Central memory CD8-positive, alpha-beta T cell (primary cell): ENCODE measurements at places on chromosomes 1 and 21.

GRCh38 chr1:162951553-162952315 is 90.8 kb upstream of the CCDC190 start:
- DNase-seq: no peak

DNA sequence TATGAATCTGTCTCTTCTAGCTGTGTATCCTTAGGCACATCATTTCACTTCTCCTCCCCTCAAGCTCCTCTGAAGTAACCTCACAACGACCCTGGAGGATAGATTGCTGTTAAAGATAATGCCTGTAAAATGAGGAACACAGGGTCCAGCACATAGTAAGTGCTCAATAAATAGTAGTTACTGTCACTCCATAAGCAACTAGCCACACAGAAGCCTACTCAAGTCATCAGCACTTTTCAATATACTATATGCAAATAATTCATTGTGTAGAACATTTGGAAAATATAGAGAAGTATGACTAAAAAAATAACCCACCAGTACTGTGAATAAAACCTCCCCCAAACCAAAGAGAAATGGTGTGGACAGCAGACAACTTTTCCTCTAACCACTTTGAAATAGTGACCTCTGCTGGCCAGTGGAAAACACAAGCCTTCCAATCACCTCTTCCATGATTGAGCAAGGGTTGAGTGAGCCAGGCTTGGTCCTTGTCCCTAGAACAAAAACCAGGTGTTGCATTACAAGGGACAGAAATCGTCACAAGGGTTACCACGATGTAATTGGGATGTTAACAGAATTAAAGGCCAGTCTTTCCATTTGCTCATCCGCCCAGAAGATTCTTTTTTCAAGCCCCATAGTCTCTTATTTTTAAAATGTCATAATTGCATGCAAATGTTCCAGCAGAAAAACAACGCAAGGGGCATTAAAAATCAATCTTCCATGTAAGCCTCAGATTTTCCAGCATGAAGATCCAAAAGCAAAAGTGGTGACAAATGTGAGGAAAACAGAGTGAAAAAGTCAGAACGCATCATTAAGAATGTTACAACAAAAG is 15.7 kb upstream of the GLIS1 start:
- no peak for DNase-seq

DNA sequence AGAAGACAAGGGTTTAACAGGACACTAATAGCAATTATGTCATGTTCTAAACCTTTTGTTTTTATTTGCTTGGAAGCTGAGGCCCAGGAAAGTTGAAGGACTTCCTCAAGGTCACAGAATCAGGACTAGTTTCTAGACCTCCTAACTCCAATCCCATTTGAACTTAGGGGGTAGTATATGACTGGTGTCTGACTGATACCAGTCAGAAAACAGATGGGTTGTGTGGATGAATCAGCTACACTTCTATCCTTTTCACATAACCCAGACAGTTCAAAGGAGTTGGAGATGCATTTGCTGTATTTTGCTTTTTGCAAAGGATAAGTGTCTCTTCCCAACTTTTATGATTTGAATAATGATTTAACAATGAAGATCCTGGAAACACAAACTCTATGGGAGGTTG is 322.5 kb downstream of the HLX start:
- DNase-seq: no peak

DNA sequence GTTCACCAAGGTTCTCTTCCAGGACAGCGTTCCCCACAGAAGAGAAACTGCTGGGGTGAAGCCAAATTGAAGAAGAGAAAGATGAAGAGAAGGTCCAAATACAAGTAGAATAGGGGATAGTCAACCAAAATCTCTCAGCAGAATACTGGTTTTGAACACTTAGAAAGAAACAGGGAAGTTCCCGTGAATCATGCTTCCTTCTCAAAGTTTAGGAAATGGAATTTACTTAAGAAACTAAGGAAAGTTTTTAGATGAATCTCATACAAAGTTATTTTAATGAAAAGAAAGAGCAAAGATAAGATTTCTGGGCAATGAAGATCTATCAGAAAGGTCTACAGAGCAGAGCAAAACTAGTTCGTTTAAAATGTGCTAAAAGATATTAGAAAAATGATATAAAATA is 43.3 kb downstream of the EXO1 start:
- no peak for DNase-seq

DNA sequence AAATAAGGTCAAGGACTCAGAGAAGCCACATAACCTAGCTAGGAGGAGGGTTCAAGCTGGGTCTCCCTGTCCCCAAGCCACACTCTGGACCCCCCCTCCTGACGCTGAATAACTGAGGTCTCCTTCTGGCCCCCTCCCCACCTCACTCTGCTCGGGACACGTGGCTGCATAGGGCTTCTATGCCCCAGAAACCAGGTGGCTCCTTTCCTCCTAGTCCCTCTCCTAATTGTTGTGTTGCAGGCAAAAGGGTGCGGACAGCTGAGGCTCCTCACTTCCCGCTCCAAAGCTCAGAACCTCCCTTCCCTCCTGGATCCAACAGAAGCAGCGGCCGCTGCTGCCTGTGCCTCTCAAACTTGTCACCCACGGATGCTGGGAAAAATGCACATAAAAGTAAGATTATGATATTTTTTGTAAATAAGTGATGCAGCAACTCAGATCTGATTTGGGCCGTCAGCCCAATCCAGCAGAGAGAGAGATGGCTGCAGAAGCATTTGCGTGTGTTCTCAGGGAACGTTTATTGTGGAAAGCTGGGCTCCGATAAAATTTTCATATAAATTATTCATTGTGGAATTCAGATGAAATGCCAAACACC is 40.8 kb upstream of the C1orf174 start:
- no peak for DNase-seq

GRCh38 chr1:61227857-61228550 is 145.6 kb downstream of the NFIA start:
- DNase-seq: no peak

GRCh38 chr1:94925561-94926125 is 1.3 kb downstream of the CNN3 start:
- DNase-seq: no peak

DNA sequence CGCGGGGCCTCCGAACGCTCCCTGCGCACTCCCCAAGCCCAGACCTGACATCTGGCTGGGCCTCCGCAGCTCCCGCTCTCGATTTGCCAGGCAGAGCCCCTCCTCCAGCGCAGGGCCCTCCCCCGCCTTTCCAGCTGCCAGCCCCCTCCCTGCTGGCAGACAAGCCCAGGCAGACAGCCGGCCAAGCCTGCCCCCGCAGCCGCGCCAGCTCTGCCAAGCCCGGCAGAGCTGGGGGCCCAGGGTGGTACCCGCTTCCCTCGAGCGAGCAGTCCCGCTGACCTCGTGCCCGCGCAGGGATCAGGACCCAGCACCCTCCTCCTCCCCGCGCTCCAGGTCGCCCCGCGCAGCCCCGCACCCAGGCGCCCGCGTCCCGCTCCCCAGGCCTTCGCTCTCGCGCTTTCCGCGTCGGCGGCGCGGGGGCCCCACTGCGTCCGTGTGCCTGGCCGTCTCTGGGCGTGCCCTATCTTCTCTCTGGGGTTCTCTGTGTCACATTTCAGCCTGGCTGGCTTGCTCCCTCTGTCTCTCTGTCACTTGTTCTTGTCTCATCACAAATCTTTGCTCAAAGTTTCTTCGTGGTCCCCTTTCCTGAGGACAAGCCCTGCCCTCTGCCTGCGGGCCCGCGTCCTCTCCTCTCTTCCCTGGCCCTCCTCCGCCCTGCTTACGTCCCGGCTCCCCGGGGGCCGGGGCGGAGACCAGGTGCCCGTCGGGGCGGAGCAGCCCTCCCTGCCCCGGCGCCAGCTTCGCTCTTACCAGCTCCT is 580 bp downstream of the INKA2 start:
- DNase-seq: no peak

- DNase-seq: no peak
These were observed 221.8 kb downstream of the CENPF start for GRCh38 chr1:214824763-214825162.

DNA sequence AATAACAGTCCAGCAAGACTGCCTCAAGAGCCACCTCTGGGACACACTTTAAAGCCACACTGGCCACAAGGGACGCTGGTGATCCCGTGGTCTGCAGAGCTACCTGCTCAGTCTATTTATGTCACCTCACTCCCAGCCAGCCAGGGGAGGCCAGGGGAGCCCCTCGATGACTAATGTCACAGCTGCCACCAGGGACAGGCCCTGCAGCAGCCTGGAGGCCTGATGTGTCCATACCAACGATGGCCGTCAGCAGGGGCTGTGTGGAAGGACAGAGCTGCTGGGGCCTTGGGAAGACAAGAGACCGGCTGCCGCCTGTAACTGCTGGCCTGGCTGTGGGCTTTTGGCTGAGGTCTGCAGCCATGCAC is 71.0 kb downstream of the SIK1 start:
- DNase-seq: no peak

DNA sequence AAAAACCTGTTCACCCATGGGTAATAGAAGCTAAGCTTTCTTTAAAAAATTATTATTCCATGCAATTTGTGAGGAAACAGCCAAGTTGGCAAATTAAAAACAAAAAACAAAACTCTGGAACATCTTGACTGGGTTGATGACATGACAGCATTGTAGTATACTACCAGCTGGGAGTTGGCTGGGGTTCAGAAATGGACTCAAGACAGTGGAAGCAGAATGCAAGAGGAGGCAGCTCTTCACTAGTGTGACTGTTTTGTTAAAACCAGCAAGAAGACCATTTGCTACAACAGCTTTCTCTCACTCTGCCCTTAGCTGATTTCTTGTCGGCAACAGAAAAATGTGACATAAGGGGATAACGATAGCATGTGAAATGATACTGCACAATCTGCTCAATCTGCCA is 1298.9 kb upstream of the ADGRL4 start:
- no peak for DNase-seq

DNA sequence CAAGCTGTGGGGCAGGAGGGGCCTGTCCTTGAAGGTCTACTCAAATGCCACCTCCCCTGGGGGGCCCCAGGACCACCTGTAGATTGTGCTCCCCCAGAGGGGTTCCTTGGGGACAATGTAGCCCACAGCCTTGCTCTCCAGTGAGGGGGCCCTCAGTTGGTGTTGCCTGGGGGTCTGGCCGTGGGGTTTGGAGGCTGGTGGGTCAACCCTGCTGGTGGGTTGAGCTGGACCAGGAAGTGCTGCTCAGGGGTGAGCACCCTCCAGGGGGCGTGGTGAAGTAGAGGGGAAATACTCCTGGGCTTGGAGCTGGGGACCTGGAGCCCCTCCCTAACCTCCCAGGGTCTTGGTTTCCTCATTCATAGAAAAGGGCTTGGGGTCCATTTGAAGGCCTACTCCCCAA is 143.6 kb upstream of the WNT4 start:
- no peak for DNase-seq

GRCh38 chr1:58447886-58448285 is 98.6 kb downstream of the OMA1 start:
- DNase-seq: no peak

GRCh38 chr1:22920734-22921451 is 51.8 kb downstream of the LACTBL1 start:
- DNase-seq: no peak

DNA sequence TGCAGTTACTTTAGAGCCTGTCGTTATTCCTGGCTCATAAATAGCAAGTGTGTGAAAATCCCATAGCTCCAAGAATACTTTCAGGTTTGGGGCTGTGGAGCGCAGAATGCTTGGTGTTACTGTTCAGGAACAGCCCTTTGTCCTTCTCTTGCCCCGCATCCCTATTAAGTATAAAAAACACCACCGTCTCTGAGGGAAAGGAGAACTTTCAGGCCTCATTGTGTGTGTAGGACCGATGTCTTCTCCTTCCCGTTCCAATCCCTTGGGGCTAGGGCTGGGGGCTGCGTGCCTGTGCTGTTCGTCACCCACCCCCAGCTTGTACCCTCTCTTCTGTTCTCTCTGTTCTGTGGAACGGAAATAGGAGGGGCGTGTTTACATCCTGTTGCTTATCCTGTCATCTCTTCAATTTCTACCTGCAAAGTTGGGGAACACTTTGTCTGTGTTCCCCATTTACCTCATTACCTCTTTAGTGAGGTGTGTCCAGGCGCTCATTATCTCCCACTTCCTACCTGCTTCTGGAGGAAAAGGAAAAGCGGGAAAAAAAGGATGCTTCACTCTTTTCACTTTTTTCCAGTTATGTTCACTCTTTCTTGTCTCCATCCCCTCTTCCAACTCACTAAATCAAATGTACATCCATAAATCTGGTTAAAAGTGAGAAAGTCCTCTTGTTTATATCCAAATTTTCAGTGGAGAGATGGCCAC is 788 bp upstream of the TXNIP start:
- DNase-seq: no peak

DNA sequence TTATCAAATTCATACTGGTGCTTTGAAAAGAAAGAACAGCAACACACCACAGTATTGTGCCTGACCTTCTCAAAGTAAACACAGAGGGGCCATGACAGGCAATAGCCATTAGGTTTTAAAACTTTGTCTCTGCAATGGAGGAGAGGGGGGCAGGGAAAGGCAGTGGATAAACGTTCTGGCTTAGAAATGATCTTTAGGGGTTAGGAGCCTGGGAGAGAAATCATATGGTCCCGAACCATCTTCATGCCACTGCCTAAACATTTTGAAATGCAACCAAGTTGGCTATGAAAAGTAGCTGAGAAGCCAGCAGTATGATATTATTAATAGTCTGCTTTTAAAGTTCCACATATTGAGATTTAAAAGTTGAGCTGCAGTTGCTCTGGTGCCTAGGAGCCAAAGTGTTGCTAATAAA is 39.8 kb downstream of the PLPP3 start:
- DNase-seq: no peak

DNA sequence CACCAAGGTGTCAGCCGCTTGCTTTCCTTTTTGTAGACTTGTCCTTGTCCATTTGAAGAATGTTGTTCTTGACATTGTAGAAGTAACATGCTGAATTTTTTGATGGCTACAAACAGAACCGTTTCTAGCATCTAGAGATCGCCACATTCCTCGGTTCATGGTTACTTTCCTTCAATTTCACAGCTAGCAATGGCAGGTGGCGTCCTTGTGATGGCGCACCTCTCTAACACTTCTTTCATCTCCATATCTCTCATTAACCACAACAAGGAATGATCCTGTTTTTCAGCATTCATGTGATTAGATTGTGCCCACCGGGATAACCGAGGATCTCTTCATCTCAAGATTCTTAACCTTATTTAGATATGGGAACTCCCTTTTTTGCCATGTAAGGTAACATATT is 2129.8 kb downstream of the NCAM2 start:
- no peak for DNase-seq

GRCh38 chr21:18142655-18143054 is 102.0 kb upstream of the CHODL start:
- DNase-seq: no peak

- no peak for DNase-seq
These were observed 74.9 kb downstream of the CCDC18 start for GRCh38 chr1:93255222-93256079.

GRCh38 chr1:19644681-19645410 is 735 bp downstream of the NBL1 start:
- DNase-seq: peak; percentile 43
